ENCODE measurements at places on chromosomes 6 and 20.

- DNase-seq = no peak
Measured at GRCh38 chr20:44946271-44946852, 13.8 kb downstream of the TOMM34 start.

GRCh38 chr6:148128014-148128730 is 214.5 kb upstream of the SASH1 start:
- DNase-seq = no peak

- no peak for DNase-seq
Measured at GRCh38 chr20:20611167-20611566, 101.3 kb downstream of the RALGAPA2 start.

GRCh38 chr6:11121851-11122250 is 10.3 kb upstream of the ERVFRD-1 start:
- DNase-seq = no peak

DNA sequence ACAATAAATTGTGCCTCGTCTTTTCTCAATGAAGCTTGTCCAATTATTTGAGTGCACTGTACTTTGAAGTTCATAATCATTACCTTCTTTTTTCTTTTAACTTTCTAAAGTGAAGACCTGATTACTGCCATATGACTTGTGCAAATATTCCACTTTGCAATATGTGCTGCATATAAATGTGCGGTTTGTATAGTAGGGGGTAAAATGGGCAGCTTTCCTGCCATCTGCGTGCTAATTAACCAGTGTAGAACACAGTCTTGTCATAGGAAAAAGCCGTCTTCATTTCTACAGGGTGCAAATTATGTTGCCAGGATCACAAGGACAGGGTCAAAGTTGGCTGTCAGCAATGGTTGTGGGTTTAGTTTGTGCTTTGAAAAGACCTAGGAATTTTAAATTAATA is 397.0 kb downstream of the NKAIN2 start:
- DNase-seq = no peak

- DNase-seq = peak; percentile 46
Measured at GRCh38 chr6:33632558-33633039, 11.5 kb downstream of the ITPR3 start.

- DNase-seq = no peak
Measured at GRCh38 chr6:23568292-23568691, 557.7 kb upstream of the NRSN1 start.

- no peak for DNase-seq
Measured at GRCh38 chr6:52176550-52176949, 9.6 kb upstream of the IL17A start.

GRCh38 chr6:154763650-154764049 is 30.4 kb downstream of the SCAF8 start:
- no peak for DNase-seq

DNA sequence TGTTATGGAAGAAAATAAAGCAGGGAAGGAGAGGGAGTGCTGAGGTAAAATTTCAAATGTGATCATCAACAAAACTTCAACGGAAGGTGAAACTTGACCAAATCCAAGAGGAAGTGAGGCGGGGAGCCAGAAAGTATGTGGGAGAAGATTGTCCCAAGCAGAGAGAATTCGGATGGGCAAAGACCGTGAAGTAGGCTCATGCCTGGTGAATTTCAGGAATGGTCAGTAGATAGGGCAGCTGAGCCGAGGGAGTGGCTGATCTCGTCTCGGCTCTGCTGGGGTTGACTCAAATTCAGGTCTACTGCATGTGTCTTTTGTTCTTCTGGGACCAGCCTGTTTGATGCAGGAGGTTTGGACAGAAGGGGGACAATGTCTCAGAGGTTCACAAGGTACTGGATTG is 7.0 kb upstream of the CSNK2A1 start:
- no peak for DNase-seq

GRCh38 chr20:38046572-38046971 is 13.0 kb downstream of the RPRD1B start:
- DNase-seq = no peak

DNA sequence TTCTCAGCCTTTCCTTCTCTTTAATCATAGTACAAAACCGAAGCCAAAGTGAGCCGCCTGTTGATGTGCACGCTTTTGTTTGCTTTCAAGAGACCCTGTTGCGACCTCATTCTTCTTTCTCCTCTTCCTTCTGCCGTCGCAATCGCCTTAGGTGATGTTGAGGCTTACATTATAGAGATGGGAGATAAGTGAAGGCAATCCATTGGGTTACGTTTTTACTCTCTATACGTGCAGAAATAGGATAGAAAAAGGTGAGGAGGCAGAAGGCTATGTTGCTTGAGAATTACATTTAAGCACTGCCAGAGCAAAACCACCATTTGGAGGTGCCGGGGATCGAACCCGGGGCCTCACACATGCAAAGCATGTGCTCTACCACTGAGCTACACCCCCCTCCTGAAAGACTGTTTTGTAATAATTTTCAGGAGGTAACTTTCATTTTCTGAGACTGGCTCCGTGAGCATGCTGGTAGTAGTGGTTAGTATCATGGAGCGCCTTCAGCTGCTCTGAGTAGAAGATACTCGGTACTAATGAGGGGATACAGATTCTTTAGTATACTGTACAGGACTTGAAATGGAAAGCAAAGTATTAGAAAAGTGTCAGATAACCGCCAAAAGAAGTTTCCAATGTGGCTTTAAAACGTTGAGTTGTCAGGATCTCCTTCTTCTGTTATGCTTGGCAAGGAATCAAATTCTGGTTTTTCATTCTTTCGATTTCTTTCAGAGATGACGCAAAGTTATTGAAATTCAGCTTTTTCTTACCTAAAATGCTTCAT is 165.6 kb downstream of the TRIM27 start:
- no peak for DNase-seq

DNA sequence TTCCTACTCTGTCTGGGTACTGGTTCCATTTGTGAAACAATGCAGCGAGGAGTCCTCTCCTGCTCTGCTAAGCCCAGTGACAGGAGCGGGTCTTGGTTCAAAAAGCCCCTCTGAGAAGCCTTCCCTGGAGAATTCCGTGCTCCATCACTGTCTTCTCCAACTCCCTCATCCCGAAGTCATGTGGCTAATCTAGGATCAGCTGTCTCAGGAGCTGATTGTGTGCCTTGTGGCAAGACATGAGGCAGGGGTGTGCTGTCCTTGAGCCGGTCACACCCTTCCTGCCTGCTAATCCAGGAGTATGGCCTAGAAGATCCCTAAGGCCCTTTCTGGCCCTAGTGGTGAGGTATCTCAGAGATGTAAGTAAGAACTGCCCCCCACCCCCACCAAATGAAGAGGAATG is 72.0 kb downstream of the EFCAB8 start:
- DNase-seq = no peak

DNA sequence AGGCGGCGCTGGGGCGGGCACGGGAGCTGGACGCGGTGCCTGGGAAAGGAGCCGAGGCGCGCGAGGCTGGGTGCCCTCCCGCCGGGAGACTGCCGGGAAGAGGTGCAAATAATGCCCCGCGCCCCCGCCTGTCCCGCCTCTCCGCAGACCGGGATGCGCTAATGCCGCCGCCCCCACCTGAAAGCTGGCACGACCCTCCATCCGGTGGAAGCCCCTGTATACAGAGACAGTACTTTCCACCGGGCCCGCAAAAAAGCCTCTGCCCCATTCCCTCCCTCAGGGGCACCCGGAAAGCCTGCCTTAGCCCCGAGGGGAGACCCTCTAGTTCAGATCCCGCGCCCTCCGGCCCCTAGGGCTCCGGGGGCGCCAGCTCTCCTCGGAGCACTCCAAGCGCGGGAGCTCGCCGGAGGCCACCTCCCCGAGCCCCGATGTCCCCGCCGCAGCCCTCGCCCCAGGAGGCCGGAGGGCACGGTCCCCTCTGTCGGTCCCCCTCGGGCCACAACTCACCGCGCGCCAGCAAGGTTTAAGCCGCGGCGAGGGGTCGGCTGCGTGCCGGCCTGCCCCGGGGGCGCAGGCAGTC is 1.2 kb downstream of the GRM4 start:
- DNase-seq = no peak

DNA sequence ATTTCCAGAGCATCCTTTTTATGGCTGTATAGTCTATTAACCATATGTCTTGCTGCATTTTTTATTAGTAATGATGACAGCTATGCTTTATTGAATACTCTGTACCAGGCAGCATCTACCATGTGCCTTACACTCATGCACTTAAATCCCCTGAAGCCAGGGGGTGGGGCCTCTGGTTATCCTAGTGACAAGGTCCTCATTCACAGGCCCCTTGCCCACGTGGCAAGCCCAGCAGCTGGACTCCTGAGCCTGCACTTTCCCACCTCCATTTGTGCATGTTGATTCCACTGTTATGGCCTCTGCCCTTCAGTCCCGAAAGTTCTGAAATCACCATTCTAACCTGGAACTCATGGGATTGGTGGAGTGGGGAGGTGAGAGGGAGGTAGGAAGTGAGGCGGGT is 22.3 kb downstream of the ACTR5 start:
- no peak for DNase-seq

GRCh38 chr6:66851930-66852329 is 1144.9 kb upstream of the EYS start:
- DNase-seq = no peak

- DNase-seq = no peak
Measured at GRCh38 chr6:169906004-169906687, 154.7 kb downstream of the ERMARD start.

- no peak for DNase-seq
Measured at GRCh38 chr6:157981132-157981394, 600 bp upstream of the SYNJ2 start.

- DNase-seq = no peak
Measured at GRCh38 chr20:1373614-1374013, 19.2 kb downstream of the FKBP1A start.

GRCh38 chr6:163249651-163250101 is 164.8 kb upstream of the QKI start:
- DNase-seq = no peak

- DNase-seq = no peak
Measured at GRCh38 chr6:163860287-163861081, 446.0 kb downstream of the QKI start.

- DNase-seq = peak; percentile 14
Measured at GRCh38 chr6:99467509-99468106, 42.5 kb upstream of the PNISR start.

GRCh38 chr20:22904386-22904785 is 130.7 kb upstream of the SSTR4 start:
- DNase-seq = no peak

DNA sequence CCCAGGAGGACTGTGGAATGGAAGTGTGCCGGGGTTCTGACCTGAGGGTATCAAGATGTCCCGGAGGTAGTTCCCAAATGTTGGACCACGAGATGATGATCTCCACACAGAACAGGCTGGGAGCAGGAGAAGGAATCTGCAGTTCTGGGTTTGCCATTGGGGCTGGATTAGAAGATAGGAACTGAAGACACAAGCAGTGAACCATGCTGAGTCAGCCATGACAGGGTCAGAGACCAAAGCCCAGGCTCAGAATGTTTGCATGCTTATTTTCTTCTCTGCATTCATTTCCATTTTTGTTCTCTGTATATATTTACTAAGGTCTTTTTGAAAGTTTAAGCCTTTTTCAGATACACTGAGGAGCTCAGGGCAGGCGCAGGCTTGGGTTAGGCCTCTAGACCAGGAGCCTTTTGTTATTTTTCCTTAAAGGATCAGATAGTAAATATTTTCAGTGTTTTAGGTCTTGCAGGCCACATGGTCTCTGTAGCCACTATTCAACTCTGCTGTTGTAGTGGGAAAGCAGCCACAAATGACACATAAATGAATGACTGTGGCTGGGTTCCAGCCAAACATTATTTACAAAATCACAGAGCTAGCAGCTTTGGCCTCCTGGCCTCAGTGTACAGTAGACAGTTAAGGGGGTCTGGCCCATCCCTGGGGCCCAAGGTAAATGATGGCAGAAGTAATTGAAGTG is 28.5 kb downstream of the SLC35D3 start:
- no peak for DNase-seq

DNA sequence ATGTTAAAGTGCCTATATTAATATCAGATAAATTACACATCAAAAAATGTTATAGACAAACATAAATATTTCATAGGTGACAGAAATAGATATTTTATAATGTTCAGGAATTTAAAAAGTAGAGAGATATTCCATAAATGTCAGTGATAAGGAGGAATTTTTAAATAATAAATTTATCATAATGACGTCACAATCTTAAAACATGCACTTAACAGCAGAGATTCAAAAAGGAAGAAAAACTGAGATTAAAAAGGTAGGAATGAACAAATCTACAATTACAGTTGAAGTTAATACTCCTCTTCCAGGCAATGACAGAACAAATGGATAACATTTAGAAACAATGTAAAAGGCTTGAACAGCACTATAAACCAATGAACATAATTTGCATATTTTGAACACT is 345.4 kb upstream of the NOX3 start:
- no peak for DNase-seq

- DNase-seq = no peak
Measured at GRCh38 chr20:16476032-16476431, 97.2 kb downstream of the KIF16B start.

DNA sequence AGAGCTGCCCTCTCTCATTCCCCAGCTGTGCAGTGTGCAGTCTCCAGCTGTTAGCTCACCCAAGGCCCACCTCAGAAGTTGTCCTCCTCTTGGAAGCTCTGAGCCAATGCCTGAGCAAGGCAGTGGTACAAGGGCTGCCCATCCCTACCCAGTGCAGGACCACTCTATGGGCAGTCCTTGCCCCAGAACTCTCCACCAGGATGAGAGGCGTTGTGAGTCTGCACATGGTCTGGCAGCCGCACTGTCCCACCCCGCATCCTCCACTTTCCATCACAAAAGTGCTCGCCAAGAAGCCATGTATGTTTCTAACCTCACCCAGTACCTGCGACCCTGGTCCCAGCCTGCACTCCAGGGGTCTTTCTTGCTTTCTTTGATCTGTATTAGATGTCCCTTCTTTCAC is 175.1 kb upstream of the PMEPA1 start:
- no peak for DNase-seq

DNA sequence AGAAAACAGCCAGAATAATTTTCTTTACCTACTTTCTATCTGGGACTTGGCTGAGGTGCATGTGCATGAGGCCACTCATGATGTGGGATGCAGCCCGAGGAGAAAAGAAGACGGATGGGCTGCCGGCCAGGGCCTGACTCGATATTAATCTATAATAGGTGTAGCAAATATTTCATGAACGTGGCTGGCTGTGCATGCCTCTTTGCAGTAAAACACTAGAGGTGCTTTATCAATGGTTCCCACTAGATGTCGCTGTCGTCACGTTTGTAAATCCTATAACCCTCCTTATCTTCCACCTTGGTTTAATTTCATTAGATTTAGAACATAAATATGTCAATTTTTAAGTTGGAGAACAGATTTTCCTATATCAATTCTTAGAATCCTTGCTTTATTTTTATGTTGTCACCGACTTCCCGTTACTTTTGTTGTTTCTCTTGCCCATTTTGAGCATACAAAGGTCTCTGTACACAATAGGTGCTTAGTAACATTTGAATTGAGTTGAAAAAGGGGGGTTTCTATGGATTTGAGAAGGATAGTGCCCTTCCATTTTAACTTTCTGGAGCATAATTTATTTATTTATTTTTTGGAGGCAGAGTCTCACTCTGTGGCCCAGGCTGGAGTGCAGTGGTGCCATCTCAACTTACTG is 19.6 kb upstream of the FERMT1 start:
- peak; percentile 24 for DNase-seq

GRCh38 chr6:8080362-8081151 is 16.4 kb upstream of the BLOC1S5 start:
- DNase-seq = no peak

All from CD8-positive, alpha-beta memory T cell (primary cell).